ENCODE measurements at places on chromosomes 3 and 15. TPM values are rescaled to one million over a fixed set of nuclear protein-coding genes. Genes with fewer than 3 reads are reported as not detected.
A peak's percentile ranks its signal among the peaks of the same experiment; 100 is the strongest.

- no peak for DNase-seq
Observed at GRCh38 chr3:85783291-85783690, 824.5 kb downstream of the CADM2 start.

DNA sequence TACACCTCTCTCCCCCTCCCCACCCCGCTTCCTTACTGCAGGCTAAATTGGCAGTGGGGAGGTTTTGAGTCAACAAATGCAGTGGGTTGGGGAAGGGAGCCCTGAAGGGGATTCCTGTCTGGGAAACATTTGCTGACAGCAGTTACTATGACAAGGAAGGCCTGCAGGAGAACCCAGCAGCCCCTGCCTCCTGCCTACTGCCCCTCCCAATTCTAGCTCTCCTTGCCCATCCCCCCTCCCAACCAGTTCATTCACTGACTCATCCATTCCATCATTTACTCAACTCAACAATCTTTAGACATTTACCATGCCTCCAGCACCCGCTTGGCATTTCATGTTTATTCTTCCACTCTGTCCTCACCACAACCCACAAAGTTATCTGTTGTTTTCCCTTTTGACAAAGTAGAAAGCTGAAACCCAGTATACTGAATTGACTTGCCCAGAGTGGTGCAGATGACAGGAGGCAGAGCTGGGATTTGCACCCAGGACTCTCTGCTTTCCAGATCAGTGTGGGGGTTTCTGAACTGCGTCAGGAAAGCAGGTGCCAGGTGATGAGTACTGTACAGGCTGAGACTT, 75.0 kb downstream of the MAGEF1 start:
- DNase-seq, result peak; percentile 39

DNA sequence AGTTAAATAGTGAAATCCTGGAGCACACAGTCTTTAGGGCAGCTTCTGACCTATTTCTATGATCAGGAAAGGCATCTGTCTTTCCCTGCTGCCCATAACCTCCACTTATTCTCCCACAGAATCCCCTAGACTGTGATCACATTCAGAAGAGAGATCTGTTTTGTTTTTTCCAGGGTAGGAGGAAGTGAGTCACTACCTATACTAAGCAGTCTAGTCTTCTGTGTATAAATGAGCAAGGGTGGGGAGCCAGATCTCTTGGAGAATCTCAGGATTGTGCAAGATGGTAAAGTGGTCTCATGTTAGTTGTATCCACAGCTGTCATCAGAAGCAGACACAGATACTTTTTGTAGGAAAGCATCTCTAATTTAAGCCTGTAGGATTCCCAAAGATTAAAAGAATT, 11.8 kb upstream of the FBXO22 start:
- no peak for DNase-seq

GRCh38 chr3:124802702-124803101, 72.5 kb downstream of the UMPS start:
- no peak for DNase-seq

The SLC38A3 gene
- total RNA-seq, result 6.6 TPM

The CCR5 gene
- total RNA-seq, result 0.81 TPM

Measured in cardiac septum (tissue), 1 donor.